ENCODE measurements at places on chromosomes 12 and 14.
A peak's percentile ranks its signal among the peaks of the same experiment; 100 is the strongest.

DNA sequence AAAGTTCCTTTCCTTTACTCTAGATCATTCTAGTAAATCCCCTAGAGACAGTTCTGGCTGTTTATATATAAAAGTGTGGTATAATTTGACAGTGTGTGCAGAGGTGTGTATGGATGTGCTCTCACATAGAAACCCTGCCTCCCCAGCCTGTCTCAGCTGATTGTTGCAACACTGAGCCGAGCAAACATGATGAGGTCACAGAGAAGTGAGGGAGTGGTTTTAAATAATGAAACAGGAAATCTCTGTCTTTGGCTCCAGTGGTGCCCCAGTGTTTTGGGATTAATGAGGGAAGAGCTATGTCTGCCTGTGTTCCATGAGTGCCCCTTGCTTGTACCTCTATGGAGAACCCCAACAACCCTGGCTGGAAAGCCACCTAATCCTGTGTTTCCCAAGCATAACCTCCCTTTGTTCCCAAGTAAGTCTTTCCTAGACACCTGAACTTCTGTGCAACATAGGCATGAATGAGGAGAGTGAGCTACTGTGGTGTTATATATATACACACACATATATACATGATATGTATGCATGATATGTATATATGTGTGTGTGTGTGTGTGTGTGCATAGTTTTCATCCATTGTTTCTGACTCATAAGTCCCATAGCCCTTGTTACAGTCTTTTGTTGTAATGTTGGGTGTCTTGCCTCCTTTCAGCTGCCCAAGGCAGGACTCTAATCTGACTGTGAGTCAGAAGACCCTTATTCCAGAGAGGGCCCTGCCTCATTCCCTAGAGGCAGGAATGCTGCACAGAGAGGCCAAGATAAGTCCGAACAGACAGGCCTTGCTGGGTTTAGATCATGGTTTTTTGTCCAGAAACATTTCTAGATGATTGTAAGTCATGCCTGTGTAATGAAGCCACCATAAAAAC lies 18.0 kb downstream of the TRAF3 start:
- peak; percentile 47 for DNase-seq

DNA sequence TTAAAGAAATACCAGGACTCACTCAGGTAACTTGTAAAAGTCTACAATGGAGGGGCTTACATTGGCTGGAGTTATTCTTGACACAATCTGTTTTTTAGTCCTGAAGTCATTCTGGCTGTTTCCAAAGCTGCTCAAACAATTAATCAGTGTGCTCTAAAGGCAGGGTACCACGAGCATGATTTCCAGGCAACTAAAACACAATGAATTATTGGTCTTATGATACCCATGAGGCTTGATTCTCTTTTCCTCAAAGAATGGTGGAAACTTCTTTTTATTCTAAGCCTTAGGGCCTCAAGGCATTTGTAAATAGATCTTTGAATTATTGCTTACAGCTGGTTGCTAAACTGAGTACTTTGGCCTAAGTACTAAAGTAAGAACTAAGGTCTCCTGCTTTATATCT lies 199.8 kb upstream of the PDZRN4 start:
- no peak for DNase-seq

DNA sequence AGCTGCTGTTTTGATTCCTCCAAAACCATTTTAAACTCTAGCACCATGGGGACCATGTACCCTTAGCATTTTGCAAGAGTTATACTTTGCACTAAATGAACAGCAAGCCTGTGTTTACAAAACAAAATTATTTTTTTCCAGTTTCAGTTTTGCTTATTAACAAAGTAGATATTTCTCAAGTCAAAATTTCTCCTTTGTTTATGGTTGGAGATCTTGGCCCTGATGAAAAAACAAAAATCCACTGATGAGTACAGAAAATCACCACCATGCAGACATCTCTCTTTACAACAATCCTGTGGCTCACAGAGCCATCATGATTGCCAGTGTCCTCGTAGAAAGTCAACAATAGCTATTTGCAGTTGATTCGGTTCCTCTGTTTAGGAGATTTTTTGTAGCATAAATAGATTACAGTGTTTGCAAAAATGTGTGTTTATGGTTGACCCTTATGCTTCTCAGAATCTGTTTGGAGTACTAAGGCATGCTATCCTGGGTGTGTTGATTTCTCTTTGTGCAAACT lies 201.1 kb upstream of the NUDT4 start:
- no peak for DNase-seq

GRCh38 chr14:55399183-55399582 lies 12.4 kb downstream of the ATG14 start:
- no peak for DNase-seq

DNA sequence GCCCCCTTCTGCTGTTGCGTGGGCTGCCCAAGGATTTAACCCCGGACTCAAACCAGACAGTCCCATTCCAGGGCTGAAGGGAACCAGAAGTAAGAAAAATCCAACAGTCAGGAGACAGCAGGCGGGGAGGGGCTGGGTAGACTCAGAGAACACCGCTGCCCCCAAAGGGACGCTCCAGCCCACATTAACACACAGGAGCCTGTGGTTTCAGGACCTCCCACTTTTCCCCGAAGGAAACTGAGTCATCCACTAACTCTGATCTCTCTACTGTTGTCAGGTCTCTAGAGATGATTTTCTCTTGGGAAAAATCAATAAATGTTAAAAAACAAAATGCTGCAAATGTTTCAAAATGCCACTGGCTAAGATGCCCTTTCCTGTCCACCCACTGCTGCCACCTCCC lies 41.6 kb downstream of the FBXO21 start:
- DNase-seq: no peak

Measured in CD4-positive, alpha-beta T cell treated with Interleukin-17A for 4 hours (primary cell).